Pons (tissue), 1 donor: ENCODE measurements at places on chromosomes 2 and 18.

DNA sequence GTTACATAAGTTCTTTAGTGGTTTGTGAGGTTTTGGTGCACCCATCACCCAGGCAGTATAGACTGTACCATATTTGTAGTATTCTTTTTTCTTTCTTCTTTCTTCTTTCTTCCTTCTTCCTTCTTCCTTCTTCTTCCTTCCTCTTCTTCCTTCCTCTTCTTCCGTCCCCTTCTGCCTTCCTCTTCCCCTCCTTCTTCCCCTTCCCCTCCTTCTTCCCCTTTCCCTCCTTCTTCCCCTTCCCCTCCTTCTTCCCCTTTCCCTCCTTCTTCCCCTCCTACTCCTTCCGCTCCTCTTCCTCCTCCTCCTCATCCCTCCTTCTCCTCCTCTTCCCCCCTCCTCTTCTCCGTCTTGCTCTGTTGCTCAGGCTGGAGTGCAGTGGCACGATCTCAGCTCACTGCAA lies 41.6 kb downstream of the CAB39 start:
- DNase-seq: no peak

DNA sequence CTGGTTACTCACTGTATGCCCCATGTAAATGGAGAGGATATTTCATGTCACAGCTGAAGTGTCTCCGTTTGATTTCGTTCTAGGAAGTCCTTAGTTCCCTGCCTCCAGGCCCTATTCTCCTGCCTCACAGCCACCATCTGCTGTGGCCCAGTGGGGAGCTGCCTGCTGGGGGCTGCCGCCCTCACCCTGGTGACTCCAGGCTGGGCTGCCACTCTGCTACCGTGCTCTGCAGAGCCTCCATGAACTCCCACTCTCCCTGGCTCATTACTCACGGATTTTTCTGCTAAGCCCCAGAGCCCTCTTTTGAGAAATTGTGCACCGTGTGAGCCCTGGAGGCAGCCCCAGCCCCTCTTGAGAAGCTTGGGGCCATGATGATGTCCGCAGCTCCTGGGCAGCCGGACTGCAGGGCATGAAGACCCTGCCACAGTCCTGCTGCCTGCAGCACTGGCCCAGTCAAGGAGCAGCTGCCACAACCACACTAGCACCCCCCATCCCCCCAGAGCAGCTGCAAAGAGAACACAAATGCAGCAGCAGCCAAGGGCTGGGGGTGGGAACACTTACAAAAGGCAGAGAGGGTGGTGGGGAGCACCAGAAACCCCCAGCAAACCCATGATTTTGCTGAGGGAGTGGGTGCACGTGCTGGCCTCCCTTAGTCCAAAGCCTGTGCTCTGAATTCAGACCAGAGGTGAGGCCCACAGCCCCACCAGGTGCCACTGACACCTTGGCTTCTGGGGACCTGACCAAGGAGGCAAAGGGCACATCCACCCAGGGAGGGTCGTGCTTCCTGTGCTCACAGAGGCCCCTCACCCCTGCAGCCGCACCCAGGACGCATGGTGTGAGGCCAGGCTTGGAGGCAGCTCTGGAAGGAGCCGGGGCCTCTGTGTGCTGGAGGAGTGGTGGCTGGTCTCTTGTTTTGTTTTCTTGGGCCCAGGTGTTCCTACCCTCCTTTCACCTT lies 270.2 kb upstream of the RAB6C start:
- no peak for DNase-seq

- DNase-seq: no peak
Observed at GRCh38 chr18:848062-848861, 36.2 kb upstream of the YES1 start.

- DNase-seq: no peak
Observed at GRCh38 chr2:134621939-134622705, 96.7 kb downstream of the TMEM163 start.

DNA sequence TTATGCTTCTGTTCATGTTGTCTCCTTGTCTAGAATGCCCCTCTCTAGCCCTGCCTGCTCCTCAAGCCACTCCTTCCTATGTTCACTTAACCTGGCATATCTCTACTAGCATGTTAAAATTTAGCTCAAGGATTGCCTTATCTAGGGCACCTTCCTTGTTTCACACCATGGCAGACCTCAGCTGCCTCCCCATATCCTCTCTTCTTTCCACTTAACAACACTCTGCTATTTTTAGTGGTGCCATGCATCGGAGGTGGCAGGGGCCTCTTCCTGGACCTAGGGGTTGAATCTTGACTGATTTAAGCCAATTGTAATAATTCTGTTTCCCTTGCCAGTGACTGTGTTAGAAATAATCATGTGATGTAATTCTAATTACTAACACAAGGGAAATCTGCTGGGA lies 36.9 kb upstream of the FAM98A start:
- DNase-seq: no peak
